ENCODE measurements at places on chromosomes 4 and X. TPM values are rescaled to one million over a fixed set of nuclear protein-coding genes. Genes with fewer than 3 reads are reported as not detected.

DNA sequence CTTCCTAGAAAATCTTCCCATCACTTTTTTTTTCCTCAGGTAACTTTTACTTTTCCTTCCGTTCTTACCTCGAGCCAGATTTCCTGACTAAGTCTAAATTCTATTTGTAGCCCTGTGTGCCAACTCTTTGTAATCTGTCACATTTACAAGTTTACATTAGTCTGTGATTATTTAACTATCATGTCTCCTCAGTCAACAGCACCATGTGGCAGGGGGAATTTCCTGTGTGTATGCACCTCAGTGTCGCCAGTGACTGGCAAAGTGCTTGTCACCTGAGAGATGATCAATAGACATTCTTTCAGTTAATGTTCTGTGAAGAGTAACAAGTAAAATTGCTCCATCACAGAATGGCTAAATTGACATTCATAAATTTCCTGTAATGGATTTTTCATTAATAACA, 468.5 kb downstream of the PDGFC start:
- no peak for DNase-seq

DNA sequence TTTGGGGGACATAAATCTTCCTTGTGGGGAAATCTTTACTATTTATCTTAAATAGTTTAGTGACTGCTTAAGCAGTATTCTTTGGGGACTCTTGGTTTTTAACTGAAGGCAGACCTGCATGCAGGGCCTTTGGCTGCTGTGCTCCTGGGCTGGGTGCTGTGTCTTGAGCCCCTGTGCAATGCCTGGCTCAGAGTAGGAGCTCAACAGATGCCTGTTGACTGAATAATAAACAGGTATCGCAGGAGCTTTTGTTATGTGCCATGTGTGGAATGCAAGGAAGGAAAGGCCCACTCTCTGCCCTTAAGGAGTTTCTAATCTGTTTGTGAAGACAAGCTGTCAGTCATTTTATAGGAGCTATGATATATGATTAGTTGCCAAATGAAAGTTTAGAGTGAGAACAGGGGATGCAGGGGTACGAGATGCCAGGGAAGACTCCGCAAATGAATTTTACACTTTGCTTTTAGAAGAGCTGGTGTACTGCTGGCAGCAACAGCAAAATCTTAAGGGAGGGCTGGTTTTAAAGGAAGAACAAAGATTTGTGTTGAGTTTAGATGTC, 6.7 kb downstream of the GAB1 start:
- DNase-seq = no peak

DNA sequence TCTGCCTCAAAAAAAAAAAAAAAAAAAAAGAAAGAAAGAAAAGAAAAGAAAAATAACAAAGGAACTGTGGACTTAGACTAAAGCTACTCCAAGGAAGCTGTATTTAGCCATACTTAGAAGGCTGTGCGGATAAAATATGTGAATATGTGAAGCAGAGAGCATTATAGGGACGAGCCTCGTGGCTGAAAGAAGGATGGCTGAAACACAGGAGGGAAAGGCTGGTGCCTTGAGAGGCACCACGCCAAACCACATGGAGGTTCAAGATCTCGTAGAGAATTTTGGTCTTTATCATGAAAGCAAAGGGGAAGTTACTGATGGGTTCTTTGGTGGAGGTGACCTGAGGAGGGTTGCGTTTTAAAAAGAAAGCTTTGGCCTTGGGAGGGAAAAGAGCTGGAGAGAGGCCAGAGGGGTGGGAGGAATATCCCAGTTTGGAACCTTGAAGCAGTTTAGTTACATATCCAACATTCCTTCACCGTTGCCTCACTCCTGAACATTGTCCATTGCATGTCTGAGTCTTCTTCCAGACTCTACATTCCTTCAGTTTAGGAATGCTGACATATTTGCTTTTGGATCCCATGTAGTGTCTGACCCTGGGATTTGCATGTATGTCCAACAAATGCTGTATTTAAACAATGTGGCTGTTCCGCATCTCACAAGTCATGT, 82.5 kb downstream of the CPE start:
- no peak for DNase-seq

GRCh38 chr4:124632439-124632838, 80.1 kb downstream of the ANKRD50 start:
- DNase-seq = peak; percentile 15

The FGFBP1 gene
- not detected for total RNA-seq

The NLGN3 gene
- 0.09 TPM for total RNA-seq

GRCh38 chrX:139881572-139881971, 51.3 kb downstream of the ATP11C start:
- DNase-seq = peak; percentile 79

- no peak for DNase-seq
Measured at GRCh38 chr4:108693819-108694218, 43.4 kb downstream of the OSTC start.

GRCh38 chrX:129522184-129523078, 859 bp downstream of the SMARCA1 start:
- peak; percentile 43 for DNase-seq

- no peak for DNase-seq
Measured at GRCh38 chr4:54741202-54741601, 83.4 kb downstream of the KIT start.
